ENCODE measurements at places on chromosomes 7 and 10. TPM values are rescaled to one million over a fixed set of nuclear protein-coding genes. Genes with fewer than 3 reads are reported as not detected.

The ADAM12 gene
- 29.0 TPM for polyA plus RNA-seq

The TPST1 gene
- polyA plus RNA-seq = 54.3 TPM

The LIPN gene
- not detected for polyA plus RNA-seq

The TRIM50 gene
- 0.12 TPM for polyA plus RNA-seq

DNA sequence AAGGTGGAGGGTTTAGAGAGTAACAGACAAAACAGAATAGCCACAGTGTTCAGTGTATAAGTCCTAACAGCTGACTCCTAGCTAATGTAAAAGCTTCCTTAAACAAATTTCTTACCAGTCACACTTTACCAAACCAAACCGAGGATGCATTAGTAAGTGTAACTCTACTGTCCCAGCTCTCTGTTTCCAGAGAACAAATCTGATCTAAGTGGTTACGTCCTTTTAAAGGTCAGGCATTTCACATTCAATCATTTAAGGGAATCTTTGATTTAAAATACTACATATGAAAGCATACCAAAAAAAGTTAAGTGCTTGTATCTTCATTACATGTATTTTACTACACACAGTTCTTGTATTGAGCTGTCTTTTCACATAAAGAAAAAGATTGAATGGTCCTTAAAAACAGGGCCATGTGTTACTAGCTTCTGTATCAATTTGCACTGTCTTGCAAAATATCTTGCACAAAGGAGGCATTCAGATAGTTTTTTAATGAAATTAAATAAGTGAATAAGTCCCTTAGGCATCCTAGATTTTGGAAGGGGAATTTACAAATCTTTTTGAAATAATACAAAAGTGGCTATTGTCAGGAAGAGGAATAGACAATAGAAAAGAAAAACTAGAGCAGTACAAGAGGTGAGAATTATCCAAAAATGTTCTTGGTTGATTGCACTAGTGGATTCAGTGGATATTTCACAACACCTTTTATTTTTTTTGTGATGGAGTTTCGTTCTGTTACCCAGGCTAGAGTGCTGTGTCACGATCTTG, 58.4 kb upstream of the SPOCK2 start:
- DNase-seq = no peak

DNA sequence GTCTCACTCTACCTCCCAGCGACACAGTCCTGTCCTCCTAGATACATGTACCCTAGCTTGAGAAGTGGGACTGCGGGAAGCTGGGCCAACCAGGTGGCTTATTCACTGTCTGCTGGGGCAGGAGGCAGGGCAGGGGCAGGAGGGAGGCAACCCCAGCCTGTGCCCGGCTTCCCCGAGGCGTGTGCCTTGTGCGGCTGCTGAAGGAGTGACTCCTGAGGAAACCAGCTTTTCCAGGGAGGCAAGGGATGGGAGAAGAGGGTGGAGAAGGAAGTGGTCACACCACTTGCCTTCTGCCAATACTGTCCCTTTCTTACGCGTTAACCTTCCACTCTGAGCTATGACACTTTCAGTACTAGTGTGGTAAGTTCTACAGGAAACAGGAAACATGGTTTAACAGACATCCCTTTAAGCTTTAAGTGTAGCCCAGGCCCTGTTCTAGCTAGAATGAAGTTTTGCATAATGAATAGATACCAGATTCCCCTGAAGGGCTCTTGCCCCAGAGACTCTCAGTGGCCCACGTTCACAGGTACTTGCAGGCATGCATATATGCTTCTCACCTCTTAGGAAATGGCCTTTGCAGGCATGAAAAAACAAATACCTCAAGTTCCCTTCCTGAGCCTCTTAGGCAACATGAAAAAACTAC, 40.6 kb downstream of the SYPL1 start:
- DNase-seq = no peak

DNA sequence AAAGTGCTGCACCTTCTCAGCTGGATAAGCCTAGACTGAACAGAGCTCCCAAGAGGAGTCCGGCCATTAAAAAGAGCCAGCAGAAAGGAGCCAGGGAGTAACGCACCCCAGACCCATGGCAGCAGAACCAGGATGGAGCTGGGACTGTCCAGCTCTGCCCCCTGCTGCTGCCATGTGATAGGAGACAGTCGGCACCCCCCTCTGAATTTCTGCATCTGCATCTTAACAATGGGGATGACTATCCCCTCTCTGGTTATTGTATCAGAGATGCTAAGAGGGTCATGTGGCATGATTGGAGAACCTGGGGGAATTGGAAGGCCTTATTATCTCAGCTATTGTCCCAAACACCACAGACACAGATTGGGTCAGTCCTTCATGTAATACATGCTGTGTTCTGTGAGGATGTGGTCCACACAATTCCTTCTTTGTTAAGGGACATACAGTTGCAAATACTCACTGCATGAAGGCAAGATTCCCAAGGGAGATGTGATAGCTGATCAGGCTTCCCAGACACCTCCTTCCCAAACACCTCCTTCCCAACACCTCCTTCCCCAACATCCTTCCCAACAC, 29.3 kb downstream of the PLEKHS1 start:
- DNase-seq = no peak

DNA sequence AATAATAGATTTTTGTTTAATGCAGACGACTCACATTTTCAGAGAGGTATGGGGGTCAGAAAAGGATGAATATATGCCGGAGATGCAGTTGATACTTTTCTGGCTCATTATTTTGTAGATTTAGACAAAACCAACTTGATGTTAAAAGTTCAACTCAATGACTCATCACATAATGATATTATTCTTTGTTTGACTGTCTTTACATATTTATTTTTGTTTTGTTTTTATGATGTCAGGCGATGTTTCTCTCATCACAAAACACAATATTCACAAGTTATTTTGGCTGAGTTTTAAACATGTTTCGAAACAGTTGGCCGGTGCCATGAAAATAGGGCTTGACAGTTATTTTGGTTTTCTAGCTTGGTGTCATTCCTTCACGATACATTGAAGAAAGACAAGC, 1.3 kb downstream of the GJD4 start:
- DNase-seq = no peak

DNA sequence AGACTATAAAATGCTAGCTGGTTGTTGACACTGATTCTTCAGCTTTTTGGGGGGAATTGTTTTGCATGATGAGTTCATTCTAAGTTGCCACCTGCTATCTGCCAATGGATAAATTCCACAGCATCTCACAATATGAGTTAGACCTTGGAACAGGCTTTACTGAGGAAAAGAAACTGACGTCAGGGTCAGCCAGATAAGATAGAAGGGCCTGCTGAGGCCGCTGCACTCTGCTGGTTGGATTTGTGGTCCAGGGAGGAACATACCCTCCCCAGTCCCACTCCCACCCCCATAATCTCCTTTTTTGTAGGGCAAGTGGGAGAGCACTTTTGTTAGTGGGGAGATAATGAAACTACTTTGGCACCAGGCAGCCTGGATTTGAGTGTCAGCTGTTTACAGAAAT, 110.6 kb upstream of the PRR15 start:
- no peak for DNase-seq
